Mammary microvascular endothelial cell (primary cell): ENCODE measurements at places on chromosomes 5 and 9. TPM values are rescaled to one million over a fixed set of nuclear protein-coding genes. Genes with fewer than 3 reads are reported as not detected.

The ST6GALNAC4 gene
- 73.9 and 82.3 TPM in 2 replicates for total RNA-seq

The STING1 gene
- 82.1 and 120 TPM in 2 replicates for total RNA-seq

The MCIDAS gene
- not detected in 2 replicates for total RNA-seq

The LSM11 gene
- total RNA-seq: 4.4 and 4.6 TPM in 2 replicates

The C8G gene
- total RNA-seq: 0.20 and 0.84 TPM in 2 replicates

The APBA1 gene
- total RNA-seq: 12.9 and 16.0 TPM in 2 replicates

The BTNL8 gene
- not detected in 2 replicates for total RNA-seq
